ENCODE measurements at places on chromosomes 11 and 22. TPM values are rescaled to one million over a fixed set of nuclear protein-coding genes. Genes with fewer than 3 reads are reported as not detected.

- no peak for DNase-seq
Observed at GRCh38 chr11:113242767-113243397, 71.5 kb upstream of the TTC12 start.

DNA sequence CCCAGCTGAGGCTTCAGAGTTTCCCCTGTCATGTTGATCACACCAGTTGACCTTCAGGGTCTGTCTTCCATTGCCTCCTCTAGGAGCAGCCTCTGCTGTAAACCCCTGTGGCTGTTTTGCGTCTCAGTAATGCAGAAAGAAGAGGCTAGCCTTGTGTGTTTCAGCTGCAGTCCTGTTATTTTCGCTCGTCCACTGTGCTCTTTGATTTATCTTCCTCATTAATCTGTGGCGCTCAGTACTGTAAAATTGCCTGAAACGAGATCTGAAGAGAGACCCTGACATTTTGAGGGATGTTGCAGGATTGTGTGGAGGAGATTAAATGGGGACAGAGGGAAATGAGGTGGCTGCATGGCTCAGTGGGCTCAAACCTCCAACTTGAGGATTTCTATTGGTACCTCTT lies 163.7 kb downstream of the DBX1 start:
- no peak for DNase-seq

GRCh38 chr22:32211011-32211410 lies 6.1 kb upstream of the RFPL2 start:
- no peak for DNase-seq

GRCh38 chr22:23689414-23689813 lies 1.4 kb upstream of the RGL4 start:
- DNase-seq, result no peak

DNA sequence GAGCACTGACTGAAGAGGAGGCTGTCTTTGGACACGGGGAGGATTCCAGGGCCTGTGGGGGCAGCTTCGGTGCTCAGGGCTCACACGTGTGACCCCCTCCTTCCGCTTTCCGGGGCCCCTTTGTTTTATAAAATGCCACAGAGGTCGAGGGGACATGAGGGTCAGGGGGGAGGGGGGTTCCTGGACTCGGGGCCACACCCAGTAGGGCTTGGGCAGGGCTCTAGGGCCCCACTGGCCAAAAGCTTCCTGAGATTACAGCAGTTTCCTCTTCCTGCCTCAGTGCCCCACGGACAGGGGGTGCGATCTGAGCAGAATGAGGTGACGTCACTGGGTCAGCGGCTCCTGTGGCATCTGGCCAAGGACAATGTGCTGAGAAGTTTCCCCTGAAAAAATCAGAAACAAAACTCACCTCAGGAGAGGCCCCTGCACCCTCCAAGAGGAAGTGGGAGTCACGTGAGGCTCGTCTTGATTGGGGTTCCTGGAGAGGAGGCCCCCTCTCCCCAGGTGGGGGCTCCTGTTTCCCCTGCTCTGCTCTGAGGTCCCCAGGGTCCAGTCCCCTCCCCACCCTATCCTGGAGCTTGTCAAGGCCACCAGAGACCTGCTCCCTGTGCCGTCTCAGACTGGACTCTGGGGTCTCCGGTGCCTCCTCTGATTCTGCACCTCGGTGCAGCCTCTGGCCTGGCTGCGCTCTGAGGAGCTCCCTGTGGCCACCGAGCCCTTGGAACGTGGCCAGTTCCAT lies 6.4 kb upstream of the IFITM3 start:
- DNase-seq, result peak; percentile 93

- DNase-seq, result no peak
Observed at GRCh38 chr11:33507967-33508366, 192.7 kb downstream of the C11orf91 start.

DNA sequence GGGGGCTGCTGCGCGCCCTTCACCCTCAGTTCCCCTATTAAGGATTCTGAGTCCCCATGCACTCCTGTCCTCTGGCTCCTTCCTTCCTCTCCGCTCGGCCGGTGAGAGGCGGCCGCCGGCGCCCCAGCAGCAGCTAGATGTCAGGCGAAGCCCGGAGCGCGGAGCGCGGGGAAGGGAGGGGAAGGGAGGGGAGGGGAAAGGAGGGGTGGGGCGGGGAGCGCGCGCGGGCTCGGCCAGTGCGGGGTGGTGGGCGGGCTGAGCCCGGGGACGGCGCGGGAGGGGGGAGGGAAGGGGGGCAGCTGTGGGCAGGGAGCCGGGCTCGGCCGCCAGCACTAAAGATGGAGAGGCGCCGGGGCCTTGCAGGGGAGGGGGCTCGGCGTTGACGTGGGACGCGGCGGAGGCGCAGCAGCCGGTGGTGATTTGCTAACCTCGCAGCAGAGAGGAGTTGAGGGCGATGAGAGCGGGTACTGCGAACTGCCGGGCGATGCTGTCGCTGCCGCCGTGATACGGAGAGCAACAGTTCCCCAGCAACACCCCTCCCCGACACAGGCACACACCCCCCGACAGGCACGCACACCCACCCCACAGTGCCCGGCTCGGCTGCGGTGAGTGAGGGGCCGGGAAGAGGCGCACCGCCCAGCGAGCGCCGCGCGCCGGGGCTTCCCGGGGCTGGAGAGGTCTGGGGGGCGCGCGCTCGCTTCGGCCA lies at the start of gene ZBTB16:
Gene ZBTB16, plus strand, starts transcription at position 434 of the 706 bp plus-strand sequence. CDS start 3,590 bp downstream, outside the sequence.
- peak; percentile 91 for DNase-seq

DNA sequence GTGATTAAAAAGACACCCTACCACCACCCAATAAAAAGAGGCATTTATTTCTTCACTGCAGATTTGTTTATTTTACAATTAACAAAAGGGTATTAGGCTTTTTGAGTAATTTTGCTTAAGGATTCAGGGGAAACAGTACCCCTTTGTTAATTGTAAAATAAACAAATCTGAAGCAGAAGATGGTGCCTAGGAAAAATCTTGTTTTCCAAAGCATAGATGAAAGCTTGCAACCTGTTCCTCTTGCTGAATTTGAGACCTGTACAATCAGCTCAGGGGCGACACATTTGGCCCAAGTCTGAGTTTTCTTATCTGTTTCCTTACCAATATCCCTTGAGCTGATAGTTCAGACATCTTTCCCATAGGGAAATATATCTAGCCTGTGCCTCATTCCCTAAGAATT lies 171.9 kb downstream of the GRIA4 start:
- no peak for DNase-seq

DNA sequence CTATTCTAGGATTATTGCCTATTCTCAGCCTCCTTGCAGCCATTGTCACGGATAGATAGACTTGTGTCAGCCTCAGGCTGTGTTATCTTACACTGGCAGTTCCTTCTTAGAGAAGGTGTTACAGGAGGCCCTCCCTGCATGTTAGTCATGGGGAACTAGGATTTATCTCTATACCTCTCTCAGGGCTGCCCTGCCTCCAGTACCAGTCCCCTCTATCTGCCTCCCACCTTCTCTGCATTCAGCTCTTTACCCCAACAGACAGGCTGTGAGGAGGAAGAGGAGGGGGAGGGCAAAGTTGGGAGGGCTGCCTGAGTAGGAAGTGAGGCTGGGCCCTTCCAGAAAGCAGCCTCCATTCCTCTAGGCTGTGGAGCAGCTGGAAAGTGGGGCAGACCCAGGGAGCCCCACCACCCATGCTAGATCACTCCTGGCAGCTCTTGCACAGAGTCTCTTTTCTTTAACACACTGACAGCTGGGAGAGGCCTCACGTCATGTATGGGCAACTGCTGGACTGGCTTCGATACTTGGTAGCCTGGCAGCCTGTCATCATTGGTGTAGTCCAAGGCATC lies 2.9 kb upstream of the IL18BP start:
- DNase-seq, result no peak

DNA sequence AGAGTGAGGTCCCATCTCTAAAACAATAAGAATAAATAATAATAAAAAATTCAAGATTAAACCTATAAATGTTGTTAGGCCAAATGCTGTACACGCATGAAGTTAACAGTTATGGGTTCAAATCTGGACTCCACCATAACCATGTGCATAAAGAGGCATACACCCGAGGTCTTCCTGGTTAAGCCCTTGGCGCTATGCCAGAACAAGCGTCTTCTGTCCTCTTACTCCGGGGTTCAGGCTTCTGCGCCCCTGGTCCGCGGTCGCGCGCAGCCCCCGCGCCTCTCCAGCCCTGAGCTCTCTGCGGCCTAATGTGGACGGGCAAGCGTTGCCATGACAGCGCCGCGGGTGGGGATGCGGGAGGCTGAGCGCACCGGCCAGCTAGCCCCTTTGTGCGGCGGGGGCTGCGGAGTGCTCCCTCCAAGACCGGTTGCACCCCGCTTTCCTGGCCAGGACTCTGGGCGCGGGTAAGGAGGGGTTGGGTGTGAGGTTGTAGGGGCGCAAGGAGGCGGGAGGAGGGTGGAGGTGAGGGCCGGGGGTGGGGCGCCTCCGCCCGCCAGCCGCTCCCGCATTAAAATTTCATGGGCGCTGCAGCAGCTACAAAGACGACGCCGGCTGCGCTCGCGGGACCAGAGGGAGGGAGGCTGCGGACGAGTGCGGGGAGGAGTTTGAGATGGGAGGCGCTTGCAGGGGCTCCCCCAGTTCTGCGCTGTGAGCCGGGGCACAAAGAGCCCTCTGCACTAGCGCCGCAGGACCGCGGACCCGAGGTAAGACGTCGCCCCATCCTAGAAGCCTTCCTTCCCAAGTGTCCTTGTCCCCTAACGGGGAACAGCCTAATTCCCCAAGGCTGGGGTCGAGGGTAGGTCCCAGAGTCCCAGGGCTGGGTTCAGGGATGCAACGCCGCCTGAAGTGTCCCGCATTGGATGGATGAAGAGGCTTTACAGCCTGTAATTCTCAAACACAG lies at the start of gene MIAT:
Gene MIAT, plus strand, starts transcription at position 698 of the 961 bp plus-strand sequence.
- no peak for DNase-seq

DNA sequence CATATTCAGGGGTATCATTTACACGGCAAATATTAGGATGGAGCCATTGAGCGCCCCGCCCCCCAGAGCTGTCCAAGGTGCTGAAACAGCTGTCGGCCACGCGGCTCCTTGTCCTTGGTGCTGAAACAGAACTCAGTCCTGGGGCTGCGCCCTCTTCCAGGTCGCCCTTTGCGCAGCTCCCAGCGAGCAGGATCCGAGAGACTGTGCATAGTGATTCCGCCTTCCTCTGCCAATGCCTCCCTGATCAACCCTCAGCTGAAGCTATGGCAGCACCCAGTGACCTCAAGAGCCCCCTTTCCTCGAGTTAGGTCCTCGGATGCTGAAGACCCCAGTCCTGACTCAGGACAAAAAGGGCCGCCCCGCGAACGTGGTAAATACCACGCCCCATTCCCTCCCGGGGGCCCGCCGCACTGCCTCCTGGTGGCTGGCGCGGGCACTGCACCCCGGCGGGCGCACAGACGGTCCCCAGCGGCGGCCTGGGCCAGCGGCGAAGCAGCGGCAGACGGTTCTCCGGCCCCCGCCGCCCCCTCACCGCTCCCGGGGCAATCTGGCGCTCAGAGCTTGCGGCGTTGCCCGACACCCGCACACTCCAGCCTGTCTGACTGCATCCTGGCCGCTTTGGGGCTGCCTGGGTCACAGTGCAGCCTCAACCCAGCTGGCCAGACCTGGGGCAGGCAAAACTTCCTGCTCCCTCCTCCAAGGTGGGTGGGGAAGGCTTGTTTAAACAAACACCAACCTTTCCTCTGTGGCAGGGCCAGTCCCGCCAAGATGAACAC lies 13.4 kb downstream of the SYT7 start:
- DNase-seq, result peak; percentile 77

- peak; percentile 21 for DNase-seq
Observed at GRCh38 chr11:2929950-2930703, 907 bp upstream of the PHLDA2 start.

- DNase-seq, result no peak
Observed at GRCh38 chr11:71431271-71431670, 16.9 kb downstream of the DHCR7 start.

GRCh38 chr22:16963189-16963945 lies 44.7 kb downstream of the GAB4 start:
- DNase-seq, result no peak

DNA sequence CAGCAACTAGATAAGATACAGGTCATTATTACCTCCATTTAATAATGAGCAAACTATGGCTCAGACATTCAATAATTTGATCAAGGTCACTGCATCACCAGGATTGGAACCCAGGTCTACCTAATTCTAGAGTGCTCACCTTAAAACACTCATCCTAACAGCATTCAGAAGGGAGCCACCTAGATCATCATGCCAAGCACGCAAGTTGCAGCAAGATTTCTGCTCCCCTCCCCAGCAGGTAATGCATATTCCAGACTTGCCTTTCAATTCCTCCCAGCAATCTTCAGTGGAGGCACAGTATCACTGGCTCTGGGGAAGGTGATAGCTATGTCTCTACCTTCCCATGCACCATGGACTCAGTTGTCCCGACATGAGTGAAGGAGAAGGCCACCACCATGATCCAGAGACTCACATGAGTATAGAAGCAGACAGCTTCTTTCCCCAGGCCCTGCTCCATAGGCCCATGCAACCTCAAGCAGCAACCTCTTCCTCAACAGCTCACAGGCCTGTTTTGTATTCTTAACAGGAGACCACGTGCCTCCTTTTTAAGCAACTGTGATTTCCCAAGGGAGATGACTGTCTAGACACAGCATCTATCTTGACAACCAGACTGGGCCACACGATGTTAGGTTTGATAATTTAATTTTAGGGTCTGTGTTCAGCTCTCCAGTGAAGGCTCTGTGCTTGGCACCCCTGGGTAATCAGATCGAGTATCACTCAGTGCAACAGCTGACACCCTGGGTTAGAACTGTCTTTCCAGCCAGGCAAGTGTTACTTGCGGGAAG lies 36.4 kb downstream of the RAB30 start:
- DNase-seq, result no peak

GRCh38 chr22:26812731-26813130 lies 155.3 kb downstream of the MIAT start:
- DNase-seq, result no peak

GRCh38 chr11:62931499-62932278 lies 10.5 kb upstream of the CHRM1 start:
- no peak for DNase-seq

OR2AT4 gene
- not detected for total RNA-seq

TTC36 gene
- total RNA-seq, result 0.38 TPM

GALNT18 gene
- 12.3 TPM for total RNA-seq

MS4A7 gene
- 10.7 TPM for total RNA-seq

INS gene
- 1.4 TPM for total RNA-seq

FGF4 gene
- total RNA-seq, result not detected

OR4X1 gene
- not detected for total RNA-seq
